ENCODE measurements at places on chromosomes 5 and 9. TPM values are rescaled to one million over a fixed set of nuclear protein-coding genes. Genes with fewer than 3 reads are reported as not detected.

DNA sequence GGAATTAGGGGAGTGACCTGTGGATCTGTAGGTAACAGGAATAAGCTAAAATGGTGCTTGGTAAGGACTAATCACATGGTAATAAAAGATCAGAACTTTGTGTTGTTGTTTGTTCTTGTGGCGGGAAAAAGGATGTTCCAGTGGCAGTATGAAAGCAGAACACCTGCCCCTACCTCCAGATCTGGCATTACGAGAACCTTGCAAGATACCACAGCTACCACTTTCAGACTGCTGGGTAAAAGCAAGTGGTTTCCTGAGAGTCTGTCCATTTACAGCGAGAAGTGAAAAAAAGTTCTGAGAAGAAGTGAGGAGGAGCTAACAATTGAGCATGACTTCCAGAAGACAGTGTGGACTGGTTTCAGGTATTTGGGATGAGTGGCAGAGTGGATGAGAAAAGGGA is 252.5 kb downstream of the TLE4 start:
- H3K27ac ChIP-seq = no peak overlapping the region
- no peaks in the 10 kb centered on the region for H3K27me3 ChIP-seq
- no peak for DNase-seq
- H3K4me3 ChIP-seq = no peak overlapping the region

DNA sequence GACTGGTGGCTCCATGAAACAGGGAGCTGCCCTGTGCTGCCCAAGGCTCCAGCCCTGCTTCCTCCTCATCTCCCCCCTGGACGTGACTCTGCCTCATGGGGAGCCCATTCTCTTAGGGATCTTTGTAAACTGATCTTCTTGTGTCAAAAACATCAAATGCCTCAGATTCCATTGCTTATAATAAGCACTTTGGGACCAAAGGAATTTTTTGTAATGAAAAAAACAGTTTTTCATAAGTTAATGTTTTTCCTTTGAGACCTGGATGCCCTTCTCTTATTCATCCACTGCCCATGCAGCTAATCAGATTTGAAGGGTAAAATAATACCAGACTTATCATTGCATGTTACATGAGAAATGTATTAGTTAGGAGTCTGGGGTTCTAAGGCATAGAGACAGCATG is 41.7 kb downstream of the PALM2AKAP2 start:
- DNase-seq = no peak
- no peak overlapping the region for H3K27ac ChIP-seq
- H3K27me3 ChIP-seq = no peaks in the 10 kb centered on the region

GRCh38 chr9:7848498-7848897 is 48.9 kb upstream of the DMAC1 start:
- DNase-seq = no peak
- no peaks in the 10 kb centered on the region for H3K27me3 ChIP-seq
- H3K36me3 ChIP-seq = no peaks in the 10 kb centered on the region
- H3K4me1 ChIP-seq = no peaks in the 10 kb centered on the region

GRCh38 chr9:134175291-134175807 is 11.0 kb upstream of the RNU6ATAC start:
- H3K4me1 ChIP-seq = no peaks in the 10 kb centered on the region
- no peaks in the 10 kb centered on the region for H3K27me3 ChIP-seq
- DNase-seq = no peak
- H3K36me3 ChIP-seq = no peaks in the 10 kb centered on the region

GRCh38 chr9:96150324-96151227 is 151.4 kb downstream of the HSD17B3 start:
- H3K27me3 ChIP-seq = no peaks in the 10 kb centered on the region
- no peaks in the 10 kb centered on the region for H3K36me3 ChIP-seq
- H3K27ac ChIP-seq = no peak overlapping the region

DNA sequence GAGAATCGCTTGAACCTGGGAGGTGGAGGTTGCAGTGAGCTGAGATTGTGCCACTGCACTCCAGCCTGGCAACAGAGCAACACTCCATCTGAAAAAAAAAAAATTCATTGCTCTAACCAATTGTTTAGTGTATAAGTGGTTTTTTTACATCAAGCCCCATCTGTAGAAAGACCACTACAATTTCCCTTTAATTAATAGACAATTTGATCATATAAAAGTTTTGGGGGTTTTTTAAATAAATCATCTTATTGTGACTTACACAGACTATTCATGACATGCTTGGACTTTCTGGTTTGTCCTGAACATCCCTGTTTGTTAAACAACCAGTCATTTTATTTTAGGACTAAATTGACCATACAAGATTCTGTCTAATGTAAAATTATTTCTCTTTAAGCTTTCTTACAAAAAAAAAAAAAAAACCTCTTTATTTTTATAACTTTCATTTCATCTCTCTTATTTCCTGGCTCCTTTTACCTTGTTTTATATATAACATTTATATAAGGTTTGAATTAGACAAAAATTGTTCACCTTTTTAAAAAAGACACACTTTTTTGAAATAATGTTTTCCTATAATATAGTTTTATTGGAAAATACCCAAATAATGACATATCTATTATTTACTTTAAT is 9.8 kb upstream of the FANCC start:
- no peak overlapping the region for H3K27ac ChIP-seq
- no peak overlapping the region for H3K4me3 ChIP-seq
- no peaks in the 10 kb centered on the region for H3K27me3 ChIP-seq
- no peaks in the 10 kb centered on the region for H3K36me3 ChIP-seq
- peaks cover 9% of the 10 kb centered on the region for H3K4me1 ChIP-seq

- H3K4me1 ChIP-seq = peaks cover 58% of the 10 kb centered on the region
- H3K4me3 ChIP-seq = no peak overlapping the region
- no peak overlapping the region for H3K27ac ChIP-seq
Observed at GRCh38 chr5:109987970-109988369, 298.2 kb downstream of the MAN2A1 start.

DNA sequence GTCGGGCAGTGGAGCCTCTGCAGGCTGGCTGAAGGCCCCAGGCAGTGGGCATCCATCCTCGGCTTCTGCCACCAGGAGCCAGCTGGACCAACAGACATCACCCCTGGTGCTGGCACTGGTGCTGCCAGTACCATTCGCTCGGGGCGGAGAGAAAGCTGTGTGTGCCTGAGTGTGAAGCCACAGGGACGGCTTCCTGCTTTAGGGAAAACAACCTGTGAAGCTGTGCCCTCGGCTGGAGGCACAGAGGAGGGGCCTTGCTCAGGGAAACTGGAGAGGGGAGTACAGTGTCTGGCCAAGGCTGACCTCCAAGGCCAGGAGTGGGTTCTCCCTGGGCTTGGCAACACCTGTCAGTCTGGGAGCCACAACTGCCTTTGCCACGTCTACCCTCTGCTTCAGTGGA is 38.3 kb downstream of the NEK6 start:
- H3K27ac ChIP-seq = no peak overlapping the region
- H3K27me3 ChIP-seq = no peaks in the 10 kb centered on the region
- DNase-seq = no peak
- no peak overlapping the region for H3K4me3 ChIP-seq

DNA sequence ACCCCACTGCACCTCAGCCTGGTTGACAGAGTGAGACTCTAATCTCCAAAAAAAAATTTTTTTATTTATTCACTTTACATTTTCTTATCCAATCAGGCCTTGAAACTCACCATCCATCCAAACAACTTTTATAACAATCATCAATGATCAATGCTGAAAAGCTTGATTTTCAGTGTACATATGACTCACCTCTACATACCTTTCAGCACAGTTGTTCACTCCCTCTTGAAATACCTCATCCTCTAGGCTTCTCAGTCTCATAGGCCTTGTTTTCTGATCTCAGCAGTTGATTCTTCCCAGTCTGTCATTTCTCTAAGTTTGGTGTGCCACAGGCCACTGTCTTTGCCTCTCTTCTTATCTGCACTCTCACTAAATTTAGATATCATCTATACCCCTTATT is 36.2 kb downstream of the GRIN3A start:
- no peak overlapping the region for H3K4me3 ChIP-seq
- no peak for DNase-seq
- H3K36me3 ChIP-seq = no peaks in the 10 kb centered on the region
- H3K27ac ChIP-seq = no peak overlapping the region
- no peaks in the 10 kb centered on the region for H3K4me1 ChIP-seq

GRCh38 chr9:89674667-89675057 is 69.8 kb downstream of the GADD45G start:
- no peak overlapping the region for H3K4me3 ChIP-seq
- H3K27ac ChIP-seq = no peak overlapping the region
- no peaks in the 10 kb centered on the region for H3K36me3 ChIP-seq
- no peaks in the 10 kb centered on the region for H3K27me3 ChIP-seq
- DNase-seq = no peak

DNA sequence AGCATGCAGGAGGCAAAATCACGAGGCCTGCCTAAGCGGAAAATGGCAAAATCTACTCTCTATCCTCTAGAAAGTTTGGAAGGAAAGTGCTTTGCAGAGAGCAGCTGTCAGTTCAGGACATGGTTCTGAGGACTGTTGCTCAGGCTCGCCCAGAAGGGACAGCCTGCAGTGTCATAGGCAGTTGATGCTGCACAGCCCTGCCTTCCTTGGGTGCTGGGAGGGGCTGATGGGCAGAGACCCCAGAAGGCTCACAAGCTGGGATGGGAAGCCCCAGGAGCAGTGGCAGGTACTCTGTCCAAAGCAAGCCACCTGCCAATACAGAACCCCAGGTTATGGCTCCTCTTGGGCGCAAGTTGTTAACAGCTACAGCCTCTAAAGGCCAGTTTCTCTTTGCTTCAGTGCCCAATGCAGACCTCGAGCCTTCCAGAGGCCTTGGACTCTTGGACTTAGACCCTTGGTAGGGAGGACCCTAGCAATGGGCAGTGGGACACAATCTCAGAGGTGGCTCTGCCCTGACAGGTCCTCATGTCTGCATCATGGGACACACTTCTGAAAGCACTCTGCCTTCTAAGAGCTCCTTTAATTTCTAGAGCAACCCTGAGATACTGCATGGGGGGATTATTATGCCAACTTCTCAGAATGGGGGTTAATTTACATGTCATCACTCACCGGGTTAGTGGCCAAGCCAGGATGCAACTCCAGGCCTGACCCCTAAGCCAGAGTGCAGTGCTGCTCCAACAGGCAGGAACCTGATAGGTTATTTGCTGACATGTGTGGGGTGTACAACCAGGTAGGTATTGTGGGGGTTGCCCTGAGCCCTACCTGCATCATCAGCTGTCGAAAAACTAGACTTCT is 57.1 kb downstream of the MACROH2A1 start:
- H3K27ac ChIP-seq = peak overlapping the region; percentile 40
- no peaks in the 10 kb centered on the region for H3K27me3 ChIP-seq
- no peak overlapping the region for H3K4me3 ChIP-seq
- peaks cover 21% of the 10 kb centered on the region for H3K4me1 ChIP-seq

DNA sequence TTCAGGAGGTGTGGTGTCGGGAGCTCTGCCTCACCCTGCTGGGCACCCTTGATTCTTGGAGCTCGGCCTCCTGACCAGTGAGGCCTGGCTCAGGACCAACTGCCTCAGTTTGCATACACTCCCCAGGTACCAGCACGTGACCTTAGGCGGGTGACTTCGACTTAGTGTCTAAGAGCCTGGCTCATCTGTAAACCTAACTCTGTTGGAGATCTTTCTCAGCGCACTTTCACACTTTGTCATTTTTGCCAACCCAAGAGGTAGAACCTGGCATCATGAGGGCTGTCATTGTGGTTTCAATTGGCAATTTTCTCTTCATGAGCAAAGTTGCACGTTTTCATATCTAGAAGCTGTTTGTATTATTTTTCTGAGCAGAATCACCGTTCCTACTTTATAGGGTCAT is 13.4 kb upstream of the WNK2 start:
- DNase-seq = no peak
- H3K36me3 ChIP-seq = no peaks in the 10 kb centered on the region
- H3K27ac ChIP-seq = no peak overlapping the region
- H3K27me3 ChIP-seq = no peaks in the 10 kb centered on the region
- no peaks in the 10 kb centered on the region for H3K4me1 ChIP-seq
- no peak overlapping the region for H3K4me3 ChIP-seq

DNA sequence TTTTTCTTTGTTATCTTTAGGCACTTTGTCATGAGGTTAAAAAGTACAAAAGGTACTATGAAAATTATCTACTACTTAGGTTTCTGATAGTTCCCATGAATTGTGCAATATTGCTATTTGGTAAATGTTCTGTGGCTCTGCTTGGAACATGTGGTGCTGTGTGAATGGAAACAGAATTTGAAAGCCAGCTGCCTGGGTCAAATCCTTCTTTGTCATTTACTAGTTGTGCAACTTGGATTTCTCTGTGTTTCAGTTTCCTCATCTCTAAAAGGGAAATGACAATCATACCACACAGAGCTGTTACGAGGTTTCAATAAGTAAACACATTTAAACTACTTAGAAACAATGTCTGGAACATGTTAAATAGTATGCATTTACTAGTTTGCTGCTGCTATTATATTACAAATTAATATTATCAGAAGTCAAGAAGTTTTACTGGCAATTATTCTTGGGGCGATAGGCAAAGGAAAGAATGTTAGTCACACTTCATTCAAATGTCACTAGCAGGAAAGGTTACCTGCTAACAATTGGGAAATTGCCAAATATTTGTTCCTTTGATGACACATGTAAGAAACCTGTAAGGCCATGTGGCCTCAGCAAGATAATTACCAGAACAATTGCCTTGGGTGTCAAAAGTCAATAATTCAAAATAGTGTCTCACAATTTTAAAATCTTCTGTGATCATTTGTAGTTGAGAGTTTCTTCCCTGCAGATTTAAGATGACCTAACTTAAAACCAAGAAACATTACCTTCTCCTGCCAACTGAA is 184.8 kb downstream of the KIAA0825 start:
- no peak overlapping the region for H3K27ac ChIP-seq
- H3K4me3 ChIP-seq = no peak overlapping the region
- no peaks in the 10 kb centered on the region for H3K4me1 ChIP-seq
- H3K36me3 ChIP-seq = no peaks in the 10 kb centered on the region
- peak; percentile 34 for DNase-seq

GRCh38 chr5:1380011-1380817 is 35.3 kb upstream of the CLPTM1L start:
- DNase-seq = peak; percentile 71
- peaks cover 1% of the 10 kb centered on the region for H3K27me3 ChIP-seq
- no peaks in the 10 kb centered on the region for H3K36me3 ChIP-seq
- H3K4me3 ChIP-seq = 0 out of 2 replicates have a peak overlapping the region, but pooled peaks have one; percentile 7
- H3K27ac ChIP-seq = no peak overlapping the region

GRCh38 chr5:62794456-62794855 is 215.8 kb downstream of the LRRC70 start:
- H3K27me3 ChIP-seq = no peaks in the 10 kb centered on the region
- DNase-seq = no peak
- no peaks in the 10 kb centered on the region for H3K36me3 ChIP-seq
- H3K27ac ChIP-seq = no peak overlapping the region
- no peaks in the 10 kb centered on the region for H3K4me1 ChIP-seq

DNA sequence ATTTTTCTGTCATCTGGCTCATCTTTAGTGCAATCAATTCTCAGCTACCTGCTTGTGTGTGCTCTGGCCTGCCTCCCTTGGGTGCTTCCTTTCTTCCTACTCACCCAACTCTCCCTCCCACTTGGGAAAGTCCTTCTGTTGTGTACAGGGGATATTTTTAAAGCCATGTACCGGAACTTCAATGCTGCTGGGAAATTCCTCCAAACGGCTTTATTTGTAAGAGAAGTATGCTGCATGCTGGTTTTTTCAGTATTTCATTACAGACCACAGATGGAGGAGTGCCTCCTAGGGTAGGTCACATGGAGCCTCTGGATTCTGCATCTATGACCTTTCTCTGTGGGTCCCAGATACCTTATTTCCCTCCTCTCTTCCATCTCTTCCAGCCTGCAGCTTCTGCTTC is 5.4 kb upstream of the HMHB1 start:
- H3K36me3 ChIP-seq = no peaks in the 10 kb centered on the region

GRCh38 chr9:112411626-112412027 is 31.7 kb downstream of the HSDL2 start:
- H3K27me3 ChIP-seq = no peaks in the 10 kb centered on the region
- no peak for DNase-seq
- no peak overlapping the region for H3K27ac ChIP-seq
- H3K36me3 ChIP-seq = no peaks in the 10 kb centered on the region
- no peak overlapping the region for H3K4me3 ChIP-seq
- H3K4me1 ChIP-seq = peaks cover 15% of the 10 kb centered on the region

Gene SV2C
- total RNA-seq = not detected

Gene GOLGA1
- 18.7 TPM for total RNA-seq

Measured in Caco-2 (cell line).